ENCODE measurements at places on chromosomes 11 and 22. TPM values are rescaled to one million over a fixed set of nuclear protein-coding genes. Genes with fewer than 3 reads are reported as not detected.

GRCh38 chr11:74235121-74235520 lies 64.0 kb downstream of the PPME1 start:
- DNase-seq = no peak

DNA sequence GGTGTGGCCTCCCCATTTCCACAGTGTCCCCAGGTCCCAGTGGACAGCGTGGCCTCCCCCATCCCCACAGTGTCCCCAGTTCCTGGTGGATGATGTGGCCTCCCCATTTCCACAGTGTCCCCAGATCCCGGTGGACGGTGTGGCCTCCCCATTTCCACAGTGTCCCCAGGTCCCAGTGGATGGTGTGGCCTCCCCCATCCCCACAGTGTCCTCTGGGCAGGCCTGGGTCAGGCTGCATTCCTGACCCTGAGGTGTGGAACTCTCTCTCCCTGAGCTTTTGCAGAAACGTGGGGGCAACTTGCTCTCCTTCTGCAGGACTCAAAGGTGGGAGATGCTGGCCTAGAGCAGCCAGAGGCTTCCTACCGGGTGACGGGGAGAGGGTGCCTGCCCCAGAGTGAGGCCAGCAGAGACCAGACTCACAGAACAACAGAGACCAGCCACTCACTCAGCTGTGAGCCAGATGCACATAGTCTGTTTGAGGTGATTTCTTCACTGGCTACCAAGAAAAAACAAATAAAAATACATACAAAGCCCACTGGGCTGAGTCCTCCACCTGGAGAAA lies 85.8 kb upstream of the FGF3 start:
- no peak for DNase-seq

DNA sequence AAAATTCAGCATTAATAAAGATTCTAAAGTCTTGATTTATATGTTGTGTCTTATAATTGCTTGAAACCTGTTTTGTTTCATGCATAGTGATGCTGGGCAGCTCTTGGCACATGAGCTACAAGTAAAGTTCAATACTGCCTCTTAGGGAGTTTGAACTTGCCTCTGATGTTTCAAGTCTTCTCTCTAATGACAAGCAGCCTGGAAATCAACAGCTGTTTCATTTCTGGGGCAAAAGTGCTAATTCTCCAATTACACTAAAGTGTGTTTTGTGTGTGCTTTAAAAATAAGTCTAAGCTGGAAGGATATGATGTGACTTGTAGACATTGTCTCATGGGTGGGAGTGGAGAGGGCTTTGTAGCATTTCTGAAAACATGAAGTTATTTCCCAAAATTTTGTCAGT lies 23.7 kb upstream of the SESN3 start:
- no peak for DNase-seq

GRCh38 chr22:24137595-24137994 lies 43.7 kb upstream of the SUSD2 start:
- no peak for DNase-seq

- DNase-seq = no peak
Observed at GRCh38 chr22:24859587-24859986, 53.6 kb downstream of the SGSM1 start.

DNA sequence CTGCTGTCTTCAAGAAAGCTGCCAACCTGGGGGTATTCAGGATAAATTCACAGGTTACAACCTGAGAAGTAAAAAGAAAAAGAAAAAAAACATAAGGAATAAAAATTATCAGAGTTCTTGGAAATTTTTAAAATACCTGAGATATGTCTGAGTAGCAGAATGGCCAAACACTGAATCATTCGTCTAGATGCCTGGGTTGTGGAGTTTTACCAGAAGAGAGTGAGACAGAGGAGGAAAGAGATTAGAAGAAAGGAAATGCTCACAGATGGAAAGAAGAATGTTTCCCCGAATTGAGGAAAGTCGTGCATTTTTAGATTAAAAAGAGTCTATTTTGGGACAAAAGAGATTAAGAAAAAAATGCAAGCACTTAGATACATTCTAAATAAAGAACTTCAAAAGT lies 1026.7 kb downstream of the TBC1D22A start:
- DNase-seq = no peak

GRCh38 chr11:12454782-12455181 lies 77.4 kb downstream of the PARVA start:
- no peak for DNase-seq

- DNase-seq = no peak
Observed at GRCh38 chr22:36352803-36353507, 34.8 kb downstream of the MYH9 start.

DNA sequence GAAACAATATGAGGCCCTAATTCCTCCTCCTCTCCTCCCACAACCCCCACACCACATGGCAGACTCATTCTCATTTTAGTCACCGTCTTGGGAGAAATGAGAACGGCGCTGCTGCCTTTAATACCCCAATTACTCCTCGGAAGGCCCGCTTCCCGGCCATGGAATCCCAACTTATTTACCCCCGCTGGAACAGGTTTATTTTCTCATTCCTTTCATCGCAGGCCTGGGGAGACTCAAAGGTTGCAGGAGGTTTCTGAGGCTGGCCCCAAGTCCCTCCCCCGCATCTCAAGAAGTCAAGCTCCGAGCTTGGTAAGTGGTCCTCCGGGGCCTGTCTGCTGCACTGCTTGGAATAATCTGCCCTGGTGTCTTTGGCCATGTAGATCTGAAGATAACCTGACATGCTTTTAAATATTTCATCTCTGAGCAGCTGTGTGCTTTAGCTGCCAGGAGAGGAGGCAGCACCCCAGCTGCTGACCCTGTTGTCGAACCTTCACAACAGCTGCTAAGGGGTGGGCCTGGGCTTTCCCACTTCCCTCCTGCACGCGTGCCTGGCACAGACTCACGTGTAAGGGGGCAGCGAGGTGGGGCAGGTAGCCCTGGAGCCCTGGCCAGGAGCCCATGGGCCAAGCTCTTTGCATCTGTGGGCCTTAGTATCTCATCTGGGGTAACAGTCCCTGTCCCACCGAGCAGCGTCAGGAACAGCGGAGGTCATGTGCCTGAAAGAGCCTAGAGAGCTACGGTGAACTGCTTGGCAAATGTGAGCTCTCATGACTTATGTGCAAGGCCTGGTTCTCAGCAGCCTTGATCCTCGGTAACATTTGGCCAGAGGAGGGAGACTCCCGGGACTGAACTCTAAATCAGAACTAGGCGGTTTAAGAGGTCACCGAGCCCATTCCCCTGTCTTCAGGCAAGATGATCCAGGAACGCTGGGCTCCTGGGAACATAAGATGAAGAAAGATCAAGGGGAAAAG lies 164.6 kb downstream of the ST3GAL4 start:
- no peak for DNase-seq

GRCh38 chr11:60347084-60347797 lies 20.2 kb downstream of the MS4A6E start:
- no peak for DNase-seq

DNA sequence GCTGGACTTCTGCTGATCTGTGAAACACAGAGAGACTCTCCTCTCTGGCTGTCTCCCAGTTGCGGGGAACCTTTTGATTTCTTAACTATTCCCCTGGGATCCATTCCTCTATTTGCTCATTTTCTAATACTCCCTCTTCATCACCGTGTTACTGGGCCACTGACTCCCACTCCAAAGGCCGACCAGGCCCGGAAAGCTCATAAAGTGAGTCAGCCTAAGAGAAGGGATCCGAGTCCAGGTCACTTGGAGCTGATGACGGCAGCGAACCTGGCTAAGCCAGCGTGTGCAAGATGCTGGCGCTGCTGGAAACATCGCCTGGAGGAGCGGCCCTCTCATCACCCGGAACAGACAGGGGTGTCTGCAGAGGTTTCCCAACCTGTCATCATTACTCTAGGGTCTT lies 112.8 kb downstream of the FBXO7 start:
- DNase-seq = no peak

DNA sequence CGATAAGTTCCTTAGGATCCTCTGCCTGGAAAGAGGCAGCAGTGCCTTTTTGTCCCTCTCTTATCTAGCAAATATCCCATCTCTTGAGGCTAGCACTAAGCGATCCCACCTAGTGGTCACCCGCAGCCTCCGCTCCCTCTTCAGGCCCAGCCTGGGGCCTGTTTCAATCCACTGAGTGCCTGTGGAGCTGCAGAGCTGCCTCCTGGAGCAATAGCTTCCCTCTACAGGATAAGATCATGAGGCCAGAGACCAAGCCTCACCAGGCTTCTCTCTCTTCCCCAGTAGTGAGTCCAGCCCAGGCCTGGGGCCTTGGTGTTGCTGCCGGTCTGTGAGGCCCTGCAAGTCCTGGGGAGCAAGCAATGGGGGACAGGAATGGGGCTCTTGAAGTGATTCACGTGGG lies 65.8 kb downstream of the SLC22A12 start:
- no peak for DNase-seq

DNA sequence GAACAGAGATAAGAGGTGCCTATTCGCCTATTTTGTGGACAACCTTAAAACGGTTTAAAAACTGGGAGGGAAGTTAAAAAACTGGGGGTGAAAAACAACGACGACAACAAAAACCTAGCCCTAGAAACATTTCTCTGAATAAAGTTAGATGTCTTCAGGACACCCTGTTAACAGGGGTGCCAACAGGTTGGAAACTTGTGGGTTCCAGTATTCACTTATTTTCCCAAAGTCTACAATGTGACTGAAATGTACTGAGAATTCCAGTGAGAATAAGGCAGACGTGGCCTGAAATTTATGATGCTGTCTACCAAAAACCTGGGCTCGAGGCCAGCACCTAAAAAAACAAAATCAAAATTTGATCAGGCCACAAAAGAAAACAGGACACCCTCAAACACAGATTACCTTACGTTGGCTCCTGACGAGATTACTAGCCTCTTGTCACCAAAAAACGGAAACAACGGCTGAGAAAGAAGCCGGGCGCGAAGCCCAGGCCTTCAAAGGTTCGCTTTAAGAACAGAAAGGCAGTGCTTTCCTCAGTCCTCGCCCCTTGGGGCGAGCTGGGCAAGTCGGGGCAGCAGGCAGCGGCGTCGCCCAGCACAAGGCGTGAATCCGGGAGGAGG lies 906 bp downstream of the CCDC90B start:
- no peak for DNase-seq

DNA sequence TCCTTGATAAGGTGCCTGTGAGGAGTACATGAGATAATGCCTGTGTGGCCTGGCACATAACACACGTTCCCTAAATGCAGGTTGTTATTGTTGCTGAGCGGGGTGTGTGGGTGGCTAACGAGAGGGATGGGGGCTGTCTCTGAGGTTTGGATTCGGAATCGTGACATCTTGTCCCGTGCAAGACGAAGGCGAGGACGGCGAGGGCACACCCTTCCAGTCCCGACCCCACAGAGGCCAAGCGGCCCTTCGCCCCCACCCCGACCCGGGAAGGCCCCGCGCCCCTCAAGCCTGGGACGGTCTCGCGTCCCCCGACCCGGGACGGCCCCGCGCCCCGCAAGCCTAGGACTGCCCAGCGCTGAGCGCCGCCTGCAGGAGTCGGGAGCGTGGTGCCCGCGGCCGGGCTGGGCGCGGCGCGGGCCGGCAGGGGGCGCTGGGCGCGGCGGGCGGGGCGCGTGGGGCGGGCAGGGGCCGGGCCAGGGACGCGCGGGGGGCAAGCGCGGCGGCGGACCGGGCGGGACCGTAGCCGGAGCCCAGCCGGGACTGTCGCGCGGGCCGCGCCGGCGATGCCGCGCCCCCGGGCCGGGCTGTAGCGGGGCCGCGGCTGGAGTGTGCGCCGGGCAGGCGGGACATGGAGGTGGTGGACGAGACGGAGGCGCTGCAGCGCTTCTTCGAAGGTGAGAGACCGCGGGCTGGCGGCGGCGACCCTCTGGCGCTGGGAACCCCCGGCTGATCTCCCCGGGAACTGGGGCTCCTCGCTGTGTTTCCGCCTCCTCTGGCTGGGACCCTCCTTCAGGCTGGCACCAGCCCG lies at the start of gene MYRF:
MYRF (plus strand) TSS at position 520 of the 808 bp plus-strand sequence; CDS start at position 629, 109 bp downstream.
- DNase-seq = no peak

Gene OR51A7
- not detected for polyA plus RNA-seq

Gene IZUMO1R
- polyA plus RNA-seq = not detected

Gene OR10A2
- polyA plus RNA-seq = not detected

Data from GM12878 (cell line).